ENCODE measurements at places on chromosomes 2 and 18.

GRCh38 chr2:109029490-109030201, 40.6 kb upstream of the EDAR start:
- H3K4me3 ChIP-seq: no peak overlapping the region
- H3K4me1 ChIP-seq: no peaks in the 10 kb centered on the region
- DNase-seq: no peak
- peaks cover 18% of the 10 kb centered on the region for H3K27me3 ChIP-seq

- DNase-seq: no peak
- no peaks in the 10 kb centered on the region for H3K36me3 ChIP-seq
- no peaks in the 10 kb centered on the region for H3K4me1 ChIP-seq
- H3K4me3 ChIP-seq: no peak overlapping the region
- H3K27me3 ChIP-seq: no peaks in the 10 kb centered on the region
- H3K27ac ChIP-seq: no peak overlapping the region
Measured at GRCh38 chr2:194723446-194723845, 933.6 kb upstream of the SLC39A10 start.

DNA sequence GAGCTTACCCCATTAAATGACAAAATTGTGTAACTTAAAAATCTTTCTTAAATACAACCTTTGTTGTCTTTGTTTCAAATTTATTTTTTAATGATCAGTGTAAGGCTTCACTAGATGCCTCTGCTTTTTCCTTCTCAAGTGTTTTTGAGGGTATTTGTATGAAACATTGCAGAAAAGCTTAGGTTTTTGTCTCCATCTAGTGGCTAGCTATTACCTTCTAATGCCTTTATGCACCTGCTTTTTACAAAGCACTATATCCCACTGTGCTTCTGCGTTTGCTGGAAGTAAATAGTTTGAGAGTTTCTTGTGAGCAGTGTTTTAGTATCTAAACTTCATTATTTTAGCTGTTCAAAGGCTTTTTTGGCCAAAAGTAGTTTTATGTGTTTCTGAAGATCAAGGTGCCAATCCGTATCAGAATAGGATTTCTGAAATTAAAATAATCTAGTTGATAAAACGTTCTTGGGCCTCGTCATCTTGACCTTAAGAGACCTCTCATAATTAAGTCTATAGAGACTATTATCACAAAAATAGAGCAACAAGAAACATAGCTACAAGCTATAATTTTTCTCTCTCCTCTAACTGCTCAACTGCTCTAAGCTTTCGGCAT, 47.0 kb downstream of the IWS1 start:
- H3K27ac ChIP-seq: no peak overlapping the region
- no peak overlapping the region for H3K4me3 ChIP-seq
- no peaks in the 10 kb centered on the region for H3K4me1 ChIP-seq
- peaks cover 3% of the 10 kb centered on the region for H3K36me3 ChIP-seq
- DNase-seq: peak; percentile 81
- H3K27me3 ChIP-seq: no peaks in the 10 kb centered on the region

- DNase-seq: no peak
- no peak overlapping the region for H3K4me3 ChIP-seq
- no peak overlapping the region for H3K27ac ChIP-seq
Measured at GRCh38 chr2:6927753-6928152, 10.5 kb downstream of the RNF144A start.

DNA sequence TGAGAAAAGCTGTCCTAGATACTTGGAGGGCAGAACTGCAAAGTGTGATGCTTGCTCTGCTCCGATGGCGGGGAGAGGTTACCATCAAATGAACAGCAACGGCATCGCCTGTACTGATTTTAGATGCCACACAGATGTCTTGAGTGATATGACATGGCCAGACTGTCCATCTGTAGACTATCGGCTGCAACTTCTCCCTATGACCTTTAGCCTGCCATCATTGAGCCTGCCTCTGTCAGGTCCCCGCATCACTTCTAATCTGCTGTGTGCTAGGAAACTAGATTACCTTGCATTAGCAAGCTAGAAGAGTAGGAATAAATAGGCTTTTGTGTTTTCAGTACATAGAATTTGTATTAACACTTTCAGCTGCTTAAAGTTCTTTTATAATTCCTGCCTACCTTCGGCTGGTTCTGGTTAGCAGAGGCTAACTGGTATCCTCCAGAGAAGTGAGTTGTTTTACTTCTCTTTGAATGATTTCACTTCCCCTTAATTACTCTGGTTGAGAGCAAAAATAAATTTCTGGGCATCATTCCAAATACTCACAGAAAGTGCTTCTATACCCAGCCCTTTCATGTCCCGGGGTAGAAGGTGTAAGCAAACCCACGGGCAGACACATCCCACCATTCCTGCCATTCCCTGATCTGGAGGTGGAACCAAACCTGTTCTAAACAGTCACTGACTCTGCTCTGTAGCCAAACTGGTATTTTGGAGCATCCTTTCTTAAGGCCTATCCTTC, 24.0 kb downstream of the GAREM2 start:
- no peaks in the 10 kb centered on the region for H3K4me1 ChIP-seq
- DNase-seq: no peak
- H3K27me3 ChIP-seq: no peaks in the 10 kb centered on the region
- H3K4me3 ChIP-seq: no peak overlapping the region
- H3K27ac ChIP-seq: no peak overlapping the region

- H3K36me3 ChIP-seq: no peaks in the 10 kb centered on the region
- H3K4me1 ChIP-seq: peaks cover 2% of the 10 kb centered on the region
- no peak overlapping the region for H3K4me3 ChIP-seq
- H3K27ac ChIP-seq: no peak overlapping the region
Measured at GRCh38 chr2:136008205-136008865, 22.9 kb upstream of the DARS1 start.

DNA sequence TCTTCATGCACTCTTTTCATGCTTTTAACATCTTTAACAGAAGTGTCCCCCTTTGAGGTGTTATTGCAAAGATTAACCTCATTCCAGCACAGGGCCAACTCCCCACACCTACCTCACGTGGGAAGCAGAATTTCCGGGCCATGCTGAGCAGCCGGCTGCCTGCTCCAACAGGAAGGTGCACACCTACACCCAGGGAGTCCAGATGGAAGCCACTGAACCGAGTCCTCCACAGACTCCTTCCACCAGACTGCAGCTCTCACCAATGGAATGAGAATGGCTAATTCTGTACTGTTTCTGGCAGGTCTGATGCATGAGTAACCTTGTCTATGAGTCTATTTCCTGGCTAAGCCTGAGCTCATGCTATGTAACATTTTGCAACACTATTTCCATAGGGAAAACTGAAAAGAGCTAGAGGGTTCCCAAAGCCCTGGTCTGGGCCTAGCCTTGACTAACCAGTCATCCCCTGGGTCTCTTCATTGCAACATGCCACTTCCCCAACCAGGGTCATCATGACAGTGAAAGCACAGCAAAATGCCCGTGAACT, 11.0 kb downstream of the ERFE start:
- peak; percentile 98 for DNase-seq
- H3K36me3 ChIP-seq: peaks cover 27% of the 10 kb centered on the region
- H3K27ac ChIP-seq: peak overlapping the region; percentile 92
- peaks cover 26% of the 10 kb centered on the region for H3K4me1 ChIP-seq

DNA sequence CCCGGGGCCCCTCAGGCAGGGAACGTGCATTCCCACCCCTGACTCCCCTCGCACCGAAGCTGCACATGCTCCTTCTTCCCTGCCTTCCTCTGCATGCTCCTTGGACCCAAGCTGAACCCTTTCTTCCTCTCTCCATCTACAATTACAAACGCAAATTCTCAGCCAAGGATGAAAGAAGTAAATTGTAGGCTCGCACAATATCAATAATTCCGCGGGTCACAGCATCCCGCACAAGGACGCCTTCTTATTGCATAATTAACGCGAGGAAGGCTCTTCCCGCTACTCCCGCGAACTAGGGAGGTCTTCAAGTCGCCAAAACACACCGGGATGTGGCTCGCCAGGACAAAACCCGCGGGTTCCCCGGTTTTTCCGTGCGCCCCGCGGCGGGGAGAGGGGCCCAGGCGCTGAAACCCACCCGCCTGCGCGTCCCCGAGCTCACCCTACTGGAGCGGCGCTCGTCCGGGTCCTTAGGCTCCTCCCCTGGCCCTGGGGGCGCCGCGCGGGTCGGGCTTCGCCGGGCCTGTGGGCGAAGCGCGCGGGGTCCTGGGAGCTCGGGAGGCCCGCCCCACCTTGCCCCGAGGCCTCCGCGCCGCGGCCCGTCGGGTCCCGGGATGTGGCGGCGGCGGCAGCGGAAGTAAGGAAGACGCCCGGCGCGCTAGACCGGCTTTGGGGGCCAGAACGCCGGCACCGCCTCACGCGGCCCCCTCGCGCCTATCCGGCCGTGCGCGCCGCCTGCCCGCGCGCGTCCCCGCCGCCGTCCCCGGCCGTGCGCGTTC, at the start of gene CHST10:
TSS of gene CHST10 (minus strand) at position 734 of the 776 bp plus-strand sequence. CDS start 10,993 bp downstream, outside the sequence.
- H3K4me3 ChIP-seq: peak within 1 kb of the TSS; percentile 85
- no peaks in the 10 kb centered on the region for H3K4me1 ChIP-seq
- peak; percentile 50 for DNase-seq

- H3K4me1 ChIP-seq: no peaks in the 10 kb centered on the region
- no peak overlapping the region for H3K27ac ChIP-seq
- H3K36me3 ChIP-seq: no peaks in the 10 kb centered on the region
- no peak for DNase-seq
Measured at GRCh38 chr2:99689145-99689742, 199.4 kb upstream of the REV1 start.

DNA sequence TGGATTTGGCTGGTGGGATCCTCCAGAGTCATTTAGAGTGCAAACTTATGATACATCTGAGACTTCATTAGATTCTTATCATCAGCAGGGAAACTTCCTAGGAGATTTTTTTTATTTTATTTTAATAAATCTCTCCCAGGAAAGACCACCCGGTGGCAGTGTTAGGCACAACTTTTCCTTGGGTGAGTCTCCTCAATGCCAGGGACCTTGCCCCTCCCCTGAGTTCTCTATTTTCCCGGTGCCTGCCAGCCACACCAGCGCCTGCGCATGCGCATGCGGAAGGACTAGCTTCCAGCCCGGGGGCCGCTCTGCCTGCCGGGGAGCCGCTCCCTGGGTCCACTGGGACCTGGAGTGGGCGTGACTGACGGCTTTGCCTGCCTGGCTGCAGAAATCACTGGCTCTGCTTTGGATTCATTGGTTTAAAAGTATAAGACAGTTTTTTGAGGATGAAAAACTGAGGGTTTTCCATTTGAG, 86.6 kb downstream of the TMEM182 start:
- no peaks in the 10 kb centered on the region for H3K27me3 ChIP-seq
- H3K27ac ChIP-seq: no peak overlapping the region
- H3K36me3 ChIP-seq: no peaks in the 10 kb centered on the region
- no peak overlapping the region for H3K4me3 ChIP-seq
- H3K4me1 ChIP-seq: no peaks in the 10 kb centered on the region

GRCh38 chr18:67043276-67043675, 439.4 kb upstream of the CDH19 start:
- no peaks in the 10 kb centered on the region for H3K27me3 ChIP-seq
- H3K36me3 ChIP-seq: no peaks in the 10 kb centered on the region
- H3K4me1 ChIP-seq: no peaks in the 10 kb centered on the region
- H3K27ac ChIP-seq: no peak overlapping the region
- DNase-seq: no peak
- H3K4me3 ChIP-seq: no peak overlapping the region

DNA sequence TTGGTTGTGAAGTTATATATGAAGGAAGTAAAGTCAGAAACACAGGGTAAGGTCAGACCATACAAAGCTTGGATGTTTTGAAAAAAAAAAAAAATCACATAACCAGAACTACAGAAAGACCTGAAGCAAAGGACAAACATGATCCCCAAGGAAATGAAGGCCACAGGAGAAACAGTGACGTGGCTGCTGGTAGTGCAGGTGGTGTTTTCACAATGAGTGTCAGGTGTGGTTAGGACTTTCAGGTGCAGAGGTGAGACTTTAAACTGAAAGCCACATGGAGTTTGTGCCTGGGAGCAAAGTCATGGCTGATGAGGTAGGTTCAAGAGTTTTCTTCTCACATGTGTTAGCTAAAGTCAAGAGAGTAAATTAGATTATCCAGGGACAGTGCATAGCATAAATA, 270.7 kb downstream of the PIEZO2 start:
- H3K4me3 ChIP-seq: no peak overlapping the region
- no peaks in the 10 kb centered on the region for H3K27me3 ChIP-seq
- H3K4me1 ChIP-seq: no peaks in the 10 kb centered on the region
- DNase-seq: no peak
- no peak overlapping the region for H3K27ac ChIP-seq

- H3K27me3 ChIP-seq: no peaks in the 10 kb centered on the region
- no peak overlapping the region for H3K4me3 ChIP-seq
- H3K4me1 ChIP-seq: no peaks in the 10 kb centered on the region
- H3K27ac ChIP-seq: no peak overlapping the region
Measured at GRCh38 chr2:15128846-15129245, 432.3 kb downstream of the NBAS start.

DNA sequence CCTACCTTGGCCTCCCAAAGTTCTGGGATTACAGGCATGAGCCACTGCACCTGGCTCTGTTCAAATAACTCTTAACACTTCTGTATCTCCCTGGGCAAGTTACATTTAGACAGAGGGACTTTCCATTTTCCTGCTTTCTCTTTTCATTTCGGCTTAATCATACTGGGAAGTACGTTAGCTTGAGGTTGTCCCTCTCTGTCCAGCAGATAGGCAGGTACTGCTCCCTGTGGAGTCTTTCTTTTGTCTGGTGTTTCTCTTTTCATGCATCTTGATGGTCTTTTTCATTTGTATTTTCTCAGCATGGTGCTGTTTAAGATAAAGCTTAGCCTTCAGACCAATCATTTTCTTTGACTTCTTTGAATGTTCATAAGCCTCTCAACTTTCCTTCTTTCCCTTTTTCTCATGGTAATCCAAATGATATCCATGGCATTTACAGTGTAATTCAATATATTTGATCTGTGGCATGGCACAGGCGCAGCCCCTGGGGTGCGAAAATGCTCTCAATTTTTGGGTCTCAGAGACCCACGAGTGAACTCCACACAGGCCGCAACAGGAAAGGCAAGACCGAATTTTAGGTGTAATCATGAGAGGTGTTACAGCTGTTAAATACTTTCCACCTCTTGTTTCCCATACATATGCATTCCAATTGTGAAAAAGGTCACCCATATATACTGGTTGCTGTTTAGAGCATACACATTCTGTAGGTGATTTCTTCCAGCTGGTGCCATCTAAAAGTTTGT, 99.9 kb upstream of the MYO3B start:
- no peaks in the 10 kb centered on the region for H3K36me3 ChIP-seq
- no peak for DNase-seq
- H3K4me3 ChIP-seq: no peak overlapping the region

DNA sequence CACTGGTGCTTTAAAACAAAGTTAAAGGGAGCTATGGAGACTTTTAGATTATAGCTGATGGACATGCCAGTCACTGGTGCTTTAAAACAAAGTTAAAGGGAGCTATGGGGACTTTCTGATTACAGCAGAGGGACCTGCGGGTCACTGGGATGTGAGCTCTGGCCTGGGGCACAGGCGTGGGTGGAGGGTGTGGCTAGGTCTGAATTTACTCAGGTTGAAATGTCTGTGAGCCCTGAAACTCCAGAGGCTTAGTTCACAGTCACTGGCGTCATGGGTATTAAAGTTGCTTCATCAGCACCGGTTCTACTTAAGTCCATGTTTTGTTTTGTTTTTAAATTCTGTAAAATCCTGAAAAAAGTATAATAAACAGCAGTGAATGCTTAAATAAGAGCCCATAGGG, 49.0 kb upstream of the TMEM18 start:
- H3K27ac ChIP-seq: no peak overlapping the region
- no peak for DNase-seq
- no peaks in the 10 kb centered on the region for H3K27me3 ChIP-seq
- H3K4me3 ChIP-seq: no peak overlapping the region
- no peaks in the 10 kb centered on the region for H3K36me3 ChIP-seq

- peaks cover 6% of the 10 kb centered on the region for H3K4me1 ChIP-seq
- no peak overlapping the region for H3K27ac ChIP-seq
- H3K36me3 ChIP-seq: no peaks in the 10 kb centered on the region
- DNase-seq: no peak
Measured at GRCh38 chr2:62409442-62409841, 96.6 kb downstream of the TMEM17 start.

GRCh38 chr2:174877751-174878150, 113.5 kb upstream of the CHRNA1 start:
- H3K27ac ChIP-seq: peak overlapping the region; percentile 24
- H3K36me3 ChIP-seq: no peaks in the 10 kb centered on the region
- H3K4me3 ChIP-seq: peak overlapping the region; percentile 50
- no peaks in the 10 kb centered on the region for H3K27me3 ChIP-seq
